T-helper 17 cell (primary cell): ENCODE measurements at places on chromosomes 7 and 10.

- peak overlapping the region; percentile 80 for H3K27ac ChIP-seq
- H3K27me3 ChIP-seq, result peaks cover 61% of the 10 kb centered on the region
- peaks cover 16% of the 10 kb centered on the region for H3K4me1 ChIP-seq
- H3K4me3 ChIP-seq, result no peak overlapping the region
- peaks cover 3% of the 10 kb centered on the region for H3K36me3 ChIP-seq
Observed at GRCh38 chr7:25557379-25557917, 329.2 kb upstream of the NPVF start.

DNA sequence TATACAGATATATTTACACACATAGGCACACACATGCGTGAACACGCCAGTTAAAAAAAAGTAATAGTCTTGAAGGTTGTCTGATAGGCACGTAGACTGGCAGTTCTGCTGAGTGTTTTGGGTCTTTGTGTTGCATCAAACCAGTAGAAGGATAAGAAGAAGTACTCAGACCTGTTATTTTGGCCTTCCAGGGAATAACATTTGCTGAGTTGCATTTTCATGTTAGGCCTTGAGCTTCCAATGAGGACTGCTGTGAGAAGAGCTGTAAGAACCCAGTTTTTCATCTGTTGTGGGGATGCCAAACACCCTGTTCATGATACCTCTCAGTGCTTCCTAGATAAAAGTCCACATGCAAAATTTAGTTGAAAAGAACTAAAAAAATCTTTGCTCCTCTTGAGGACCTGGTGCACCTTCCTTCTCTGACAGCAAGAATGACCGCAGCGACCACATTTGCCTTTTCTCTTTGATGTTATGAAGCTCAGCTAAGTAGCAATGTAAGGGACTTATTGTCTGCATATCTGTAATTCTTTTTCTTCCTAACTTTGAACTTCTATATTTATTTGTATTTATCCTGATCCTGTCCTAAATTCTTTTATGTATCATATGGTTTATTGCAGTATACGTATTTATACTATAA lies 27.2 kb downstream of the HIPK2 start:
- no peaks in the 10 kb centered on the region for H3K27me3 ChIP-seq
- H3K4me3 ChIP-seq, result no peak overlapping the region
- DNase-seq, result no peak

DNA sequence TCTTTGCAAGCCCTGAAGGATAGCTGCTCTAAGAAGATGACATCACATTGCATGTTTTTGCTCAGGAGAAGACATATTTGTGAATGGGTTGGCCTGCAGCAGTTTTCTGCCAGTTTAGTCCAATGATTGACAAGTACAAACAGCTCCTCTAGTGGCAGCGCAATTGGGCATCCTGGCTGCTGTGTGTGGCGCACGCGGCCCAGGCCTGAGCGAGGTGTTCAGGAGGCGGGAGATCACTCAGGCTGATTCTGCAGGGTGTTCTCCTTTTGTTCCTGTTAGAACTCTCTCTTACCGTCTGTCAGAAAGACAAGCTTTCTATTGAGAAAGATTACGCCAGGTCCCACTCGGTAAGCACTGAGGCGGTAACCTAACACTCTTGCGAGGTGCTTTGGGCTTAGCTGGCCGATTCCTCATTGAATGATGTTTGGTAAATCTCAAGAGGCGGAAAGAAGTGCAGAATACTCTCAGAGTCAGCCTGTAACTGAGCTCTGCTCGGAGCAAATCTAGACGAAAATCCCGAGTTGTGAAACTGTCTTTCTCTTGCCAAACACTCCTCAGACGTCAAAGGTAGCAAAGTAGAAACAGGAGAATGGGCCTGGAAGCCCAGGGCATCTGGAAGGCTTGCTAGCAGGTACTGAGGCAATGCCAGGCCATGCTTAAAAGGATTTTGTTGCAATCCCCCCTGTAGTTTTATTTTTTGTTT lies 219.2 kb upstream of the BMPER start:
- no peak overlapping the region for H3K27ac ChIP-seq
- H3K4me1 ChIP-seq, result no peaks in the 10 kb centered on the region
- no peaks in the 10 kb centered on the region for H3K36me3 ChIP-seq
- no peak overlapping the region for H3K4me3 ChIP-seq
- H3K27me3 ChIP-seq, result no peaks in the 10 kb centered on the region
- DNase-seq, result no peak

GRCh38 chr10:114634609-114634979 lies 23.5 kb downstream of the ABLIM1 start:
- peaks cover 62% of the 10 kb centered on the region for H3K27me3 ChIP-seq
- H3K4me3 ChIP-seq, result no peak overlapping the region
- H3K27ac ChIP-seq, result no peak overlapping the region
- peaks cover 8% of the 10 kb centered on the region for H3K36me3 ChIP-seq

GRCh38 chr10:103481974-103482531 lies 3.0 kb upstream of the CALHM3 start:
- no peak for DNase-seq
- no peak overlapping the region for H3K4me3 ChIP-seq

GRCh38 chr10:64261092-64261491 lies 739.9 kb downstream of the REEP3 start:
- H3K36me3 ChIP-seq, result no peaks in the 10 kb centered on the region
- H3K4me1 ChIP-seq, result no peaks in the 10 kb centered on the region
- no peak overlapping the region for H3K27ac ChIP-seq
- H3K4me3 ChIP-seq, result no peak overlapping the region
- no peak for DNase-seq
- H3K27me3 ChIP-seq, result no peaks in the 10 kb centered on the region

DNA sequence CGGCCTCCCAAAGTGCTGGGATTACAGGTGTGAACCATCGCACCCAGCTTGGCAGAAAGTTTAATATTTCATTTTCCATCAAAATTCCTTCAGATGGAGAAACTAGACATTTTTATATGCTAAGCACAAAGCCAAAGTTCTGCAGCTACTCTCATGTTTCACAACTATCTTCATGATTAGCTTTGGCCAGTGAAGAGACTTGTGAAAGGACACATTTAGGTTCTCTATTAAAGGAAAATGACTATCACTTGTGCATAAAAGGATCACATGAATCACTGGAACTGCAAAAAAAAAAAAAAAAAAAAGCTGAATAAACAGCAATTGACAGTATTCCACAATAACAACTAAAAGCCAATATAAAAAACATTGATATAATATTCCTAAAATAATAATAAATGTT lies 16.2 kb downstream of the FGFBP3 start:
- H3K27me3 ChIP-seq, result peaks cover 29% of the 10 kb centered on the region
- H3K4me3 ChIP-seq, result no peak overlapping the region
- H3K27ac ChIP-seq, result no peak overlapping the region
- H3K4me1 ChIP-seq, result peaks cover 2% of the 10 kb centered on the region
